ENCODE measurements at places on chromosomes 12 and 14.

- DNase-seq, result no peak
Observed at GRCh38 chr12:58871556-58871955, 48.7 kb downstream of the LRIG3 start.

DNA sequence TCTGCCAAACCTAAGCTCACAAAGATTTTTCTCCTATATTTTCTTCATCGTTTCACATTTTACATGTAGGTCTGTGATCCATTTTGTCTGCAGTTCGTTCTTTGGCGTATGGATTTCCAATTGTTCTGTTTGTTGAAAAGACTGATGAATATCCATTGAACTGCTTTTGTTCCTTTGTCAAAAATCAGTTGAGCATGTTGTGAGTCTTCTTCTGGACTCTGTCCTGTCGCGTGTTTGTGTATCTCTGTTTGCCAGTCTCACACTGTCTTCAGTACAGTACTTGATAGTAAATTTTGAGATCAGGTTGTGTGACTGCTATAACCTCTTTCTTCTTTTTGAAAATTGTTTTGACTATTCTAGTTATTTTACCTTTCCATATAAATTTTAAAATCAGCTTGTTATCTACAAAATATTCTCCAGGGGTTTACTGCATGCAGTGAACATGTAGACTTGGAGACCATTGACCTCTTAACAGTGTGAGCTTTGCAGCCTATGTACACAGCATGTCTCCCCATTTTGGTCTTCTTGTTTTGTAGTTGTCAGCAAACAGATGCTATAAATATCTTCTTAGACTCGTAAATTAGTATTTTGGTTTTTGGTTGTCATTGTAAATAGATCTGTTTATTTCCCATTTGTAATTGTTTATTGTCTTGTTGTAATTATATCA is 94.0 kb upstream of the DYNC1H1 start:
- DNase-seq, result no peak

GRCh38 chr12:128930606-128931005 is 77.3 kb downstream of the GLT1D1 start:
- no peak for DNase-seq

DNA sequence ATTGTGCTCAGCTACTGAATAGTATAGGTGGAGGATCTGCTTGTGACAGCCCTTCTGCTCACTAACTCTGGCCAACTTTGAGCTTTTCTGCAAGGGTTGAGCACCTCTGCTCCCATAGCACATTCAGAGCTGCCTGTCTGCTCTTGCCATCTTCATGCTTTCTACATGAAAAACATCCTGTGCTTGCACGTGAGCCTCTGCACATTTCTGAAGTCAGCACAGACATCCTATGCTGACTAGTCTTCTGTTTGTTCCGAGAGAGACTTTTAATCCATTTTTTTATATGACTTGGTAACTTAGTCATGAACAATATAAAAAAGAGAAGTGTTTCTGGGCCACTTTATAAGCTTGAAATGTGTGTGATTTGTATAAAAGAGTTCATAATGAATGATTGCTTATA is 969.3 kb downstream of the TMTC2 start:
- no peak for DNase-seq

- DNase-seq, result no peak
Observed at GRCh38 chr14:91185721-91186120, 58.8 kb downstream of the GPR68 start.

GRCh38 chr12:57138526-57139272 is 8.7 kb downstream of the LRP1-AS start:
- DNase-seq, result peak; percentile 94

DNA sequence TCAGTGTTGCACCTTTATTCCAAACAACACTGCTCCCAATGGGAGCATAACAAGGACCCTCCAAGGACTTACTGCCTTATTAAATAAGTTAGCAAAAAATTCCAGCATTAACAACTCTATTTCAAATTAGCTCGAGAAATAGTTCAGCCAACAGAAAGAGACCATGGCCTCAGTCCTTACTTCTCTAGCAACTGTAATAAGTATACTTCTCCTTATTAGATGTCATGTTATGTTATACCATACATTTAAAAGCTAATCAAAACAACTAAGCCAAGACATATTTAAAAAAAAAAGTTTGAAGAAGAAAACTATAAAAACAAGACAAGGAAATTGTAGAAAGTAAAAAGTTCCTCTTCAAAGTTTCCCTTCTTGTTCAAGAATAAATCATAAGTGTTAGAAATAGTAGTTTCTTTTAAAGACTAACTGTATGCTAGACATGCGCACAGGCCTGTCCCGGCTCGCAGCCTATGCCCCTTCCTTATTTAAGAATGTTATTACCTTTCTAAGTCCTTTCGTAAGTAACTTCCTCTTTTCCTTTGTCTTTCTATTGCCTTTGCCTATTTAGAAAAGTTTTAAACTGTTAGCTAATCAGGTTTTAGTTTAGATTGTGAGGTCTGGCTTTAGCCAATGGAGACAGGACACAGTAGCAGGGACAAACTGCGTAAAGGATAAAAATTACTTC is 68.6 kb downstream of the RESF1 start:
- DNase-seq, result peak; percentile 45

DNA sequence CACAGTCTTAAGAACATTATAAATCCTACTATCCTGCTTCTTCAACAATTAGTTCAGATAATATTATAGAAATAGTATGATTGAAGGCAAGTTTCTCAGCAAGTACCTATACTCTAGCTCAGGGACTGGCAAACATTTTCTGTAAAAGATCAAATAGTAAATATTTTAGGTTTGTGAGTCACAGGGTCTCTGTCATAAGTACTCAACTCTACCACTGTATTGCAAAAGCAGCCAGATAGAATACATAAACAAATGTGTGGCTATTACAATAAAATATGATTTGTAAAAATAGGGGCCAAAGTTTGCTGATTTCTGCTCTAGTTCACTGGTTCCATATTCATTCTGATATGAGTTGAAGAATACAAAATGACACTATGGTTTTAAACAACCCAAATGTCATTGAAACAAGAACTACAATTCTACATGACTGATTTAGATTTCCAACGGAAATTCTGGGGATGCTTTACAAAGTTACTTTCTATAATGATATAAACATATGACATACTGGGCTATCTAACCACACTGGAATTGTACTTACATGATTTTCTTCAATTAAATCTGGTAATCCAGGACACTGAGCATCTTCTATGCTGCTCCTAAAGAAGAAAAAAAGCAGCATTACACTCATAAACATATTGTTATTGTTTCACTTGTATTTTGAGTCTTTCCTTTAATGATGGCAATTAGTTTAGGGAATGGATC is 23.2 kb downstream of the LGALS3 start:
- no peak for DNase-seq

- no peak for DNase-seq
Observed at GRCh38 chr12:115062741-115063140, 378.8 kb upstream of the TBX3 start.

- DNase-seq, result no peak
Observed at GRCh38 chr12:5630726-5631125, 198.8 kb downstream of the NTF3 start.

GRCh38 chr12:13211859-13212664 is 15.5 kb downstream of the EMP1 start:
- DNase-seq, result no peak

- DNase-seq, result no peak
Observed at GRCh38 chr14:104697892-104698583, 8.6 kb downstream of the INF2 start.

DNA sequence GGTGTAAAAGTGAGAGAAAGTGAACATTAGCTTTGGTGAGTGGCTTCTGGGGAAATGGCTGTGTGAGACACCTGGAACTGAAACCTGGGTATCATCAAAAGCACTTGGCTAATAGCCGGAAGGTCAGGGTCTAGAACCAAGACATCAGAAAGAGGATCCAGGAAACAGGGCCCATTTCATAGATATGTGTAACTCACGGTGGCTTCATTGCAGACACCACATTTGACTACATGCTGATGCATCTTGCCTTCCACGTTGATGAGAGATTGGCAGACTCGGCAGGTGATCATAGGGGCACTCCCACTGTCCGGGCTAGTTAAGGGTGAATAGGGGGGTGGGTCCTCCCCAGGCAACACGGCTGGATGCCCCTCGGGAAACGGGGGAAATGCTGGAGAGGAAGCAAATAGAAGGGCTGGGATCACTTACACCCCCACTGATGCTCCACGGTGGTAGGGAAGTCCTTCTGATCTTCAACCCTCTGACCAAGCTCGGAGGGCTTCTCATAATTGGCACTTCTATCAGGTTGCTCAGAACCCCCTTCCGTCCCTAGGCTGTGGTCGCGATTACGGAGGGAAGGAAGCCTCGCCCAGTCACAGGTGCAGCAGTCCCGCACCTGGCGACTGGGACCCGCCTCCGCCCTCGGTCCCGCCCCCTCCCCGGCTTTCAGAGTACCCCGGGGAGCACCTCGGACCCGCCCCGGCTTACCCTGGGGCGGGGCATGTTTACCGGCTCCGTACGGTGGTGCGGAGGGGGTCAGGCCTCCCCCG is 593 bp downstream of the PIP4P1 start:
- DNase-seq, result no peak

- peak; percentile 42 for DNase-seq
Observed at GRCh38 chr14:104968541-104969401, 9.4 kb downstream of the AHNAK2 start.

- no peak for DNase-seq
Observed at GRCh38 chr12:70794131-70794530, 126.4 kb downstream of the PTPRR start.

- DNase-seq, result no peak
Observed at GRCh38 chr14:60655898-60656685, 6.8 kb upstream of the SIX1 start.

GRCh38 chr12:105559310-105559709 is 228.8 kb downstream of the C12orf75 start:
- no peak for DNase-seq

DNA sequence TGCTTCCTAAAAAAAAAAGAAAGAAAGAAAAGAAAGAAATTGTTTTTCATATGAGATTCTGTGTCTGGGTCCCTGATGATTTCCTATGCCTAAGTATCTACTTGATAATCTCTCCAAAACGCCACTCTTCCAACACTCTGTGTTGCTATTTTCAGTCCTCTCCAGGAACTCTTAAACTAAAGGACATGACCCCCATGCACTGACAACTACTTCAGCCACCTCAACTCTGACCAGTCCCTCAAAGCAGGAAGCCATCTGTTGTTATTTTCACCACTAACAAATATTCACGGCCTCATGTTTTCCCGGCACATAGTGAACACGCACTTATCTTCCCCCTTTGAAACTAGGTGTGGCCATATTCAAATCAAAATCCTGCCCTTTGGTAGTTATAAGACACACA is 259.3 kb downstream of the PPFIA2 start:
- DNase-seq, result no peak

GRCh38 chr12:121423253-121423652 is 23.3 kb downstream of the RNF34 start:
- DNase-seq, result no peak

- DNase-seq, result no peak
Observed at GRCh38 chr14:88005050-88005481, at the start of gene GPR65. Gene GPR65 (plus strand): TSS chr14:88005135. CDS start chr14:88010848, 5,713 bp downstream.

- DNase-seq, result no peak
Observed at GRCh38 chr14:61652526-61653262, 42.6 kb upstream of the HIF1A start.

DNA sequence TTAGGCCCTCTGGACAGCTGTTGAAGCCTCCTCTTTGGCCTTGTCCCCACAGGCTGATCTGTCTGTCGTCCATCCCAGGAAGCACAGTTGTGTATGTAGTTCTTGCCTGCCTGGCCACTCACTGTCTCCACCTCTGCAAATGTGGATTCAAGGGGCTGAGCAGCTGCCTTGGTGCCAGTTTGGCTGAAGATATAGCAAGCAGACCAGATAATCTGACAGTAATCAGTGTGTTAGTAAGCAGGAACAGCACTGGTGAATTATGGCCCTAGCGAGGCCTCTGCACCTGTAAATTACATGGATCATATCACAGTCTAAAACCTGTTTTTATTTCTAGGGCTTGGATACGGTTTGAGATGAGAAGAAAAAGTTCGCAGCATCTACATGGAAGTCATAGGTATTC is 282.5 kb upstream of the NOS1 start:
- no peak for DNase-seq

DNA sequence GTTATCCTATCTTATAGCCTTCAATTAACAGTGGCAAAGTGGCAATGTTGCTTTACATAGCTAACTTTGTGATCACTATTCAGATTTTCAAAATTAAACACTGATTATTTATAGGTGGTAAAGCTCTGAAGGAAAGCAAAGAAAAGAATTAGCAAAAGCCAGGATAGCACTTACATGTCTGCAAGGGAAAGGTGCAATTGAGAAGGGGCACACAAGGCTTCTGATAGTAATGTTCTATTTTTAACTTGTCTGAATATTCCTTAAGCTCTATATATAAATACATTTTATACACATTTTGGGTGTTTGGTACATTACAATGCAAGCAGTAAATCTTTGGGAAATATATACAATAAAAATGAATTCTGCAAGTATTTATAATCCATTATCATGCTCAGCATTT is 10.9 kb downstream of the NAP1L1 start:
- no peak for DNase-seq

DNA sequence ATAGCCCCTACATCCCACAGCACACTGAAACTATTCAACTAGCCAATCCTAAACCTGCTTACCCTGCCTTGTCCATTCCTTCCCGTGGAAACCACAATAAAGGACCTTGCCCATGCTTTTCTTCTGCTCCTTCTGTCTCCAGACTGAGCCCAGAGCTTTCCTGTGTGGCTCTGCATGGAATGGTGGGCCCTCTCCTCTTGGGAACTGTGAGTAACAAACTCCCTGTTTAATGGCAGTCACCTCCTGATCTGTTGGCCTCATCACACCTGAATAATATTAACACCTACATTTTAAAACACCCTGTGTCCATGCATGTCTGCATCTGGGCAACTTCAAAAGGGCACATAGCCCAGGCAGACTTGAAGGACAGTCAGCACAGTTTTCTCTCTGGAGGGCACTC is 12.4 kb downstream of the LGR5 start:
- DNase-seq, result no peak

DNA sequence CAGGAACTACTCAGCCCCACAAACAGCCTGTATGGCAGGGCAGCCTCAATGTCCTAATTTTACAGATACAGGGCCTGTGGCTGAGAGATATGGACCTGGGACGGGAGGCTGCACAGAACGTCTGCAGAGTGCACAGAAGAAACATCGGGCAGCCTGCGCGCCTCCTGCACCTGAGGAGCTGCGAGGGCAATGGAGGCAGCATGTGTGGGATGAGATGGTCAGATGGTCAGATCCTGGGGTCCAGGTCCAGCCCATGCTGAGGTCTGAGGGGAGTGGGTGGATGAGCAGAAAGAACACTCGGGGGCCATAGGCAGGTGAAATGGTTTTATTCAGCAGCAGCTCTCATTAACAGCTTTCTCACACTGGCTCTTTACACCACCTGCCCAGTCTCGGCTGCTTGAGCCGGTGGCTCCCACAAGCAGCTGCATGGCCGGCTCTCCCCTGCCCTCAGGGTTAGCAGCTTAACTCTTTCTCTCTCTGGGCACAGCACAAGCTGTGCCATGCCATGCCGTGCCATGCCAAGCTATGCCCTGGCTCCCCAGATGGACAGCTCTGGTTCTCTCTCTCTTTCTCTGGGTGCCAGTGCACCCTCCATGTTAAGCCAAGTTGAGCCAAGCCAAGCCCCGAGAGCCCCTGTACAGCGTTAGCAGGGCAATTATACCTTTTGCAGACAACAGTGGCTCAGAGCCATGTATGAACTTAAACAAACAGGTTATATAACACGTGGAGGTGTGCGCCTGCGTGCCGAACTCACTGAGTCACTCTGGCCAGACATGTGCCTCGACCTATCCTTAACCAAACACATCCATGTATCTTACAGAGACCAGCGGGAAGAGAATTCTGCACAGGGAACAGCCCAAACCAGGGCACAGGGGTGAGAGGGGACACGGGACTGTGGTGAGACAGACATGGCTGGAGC is 47.6 kb downstream of the RIMBP2 start:
- no peak for DNase-seq

Data from Right ventricle myocardium superior (tissue), 1 donor.